ENCODE measurements at places on chromosomes 4 and X.

DNA sequence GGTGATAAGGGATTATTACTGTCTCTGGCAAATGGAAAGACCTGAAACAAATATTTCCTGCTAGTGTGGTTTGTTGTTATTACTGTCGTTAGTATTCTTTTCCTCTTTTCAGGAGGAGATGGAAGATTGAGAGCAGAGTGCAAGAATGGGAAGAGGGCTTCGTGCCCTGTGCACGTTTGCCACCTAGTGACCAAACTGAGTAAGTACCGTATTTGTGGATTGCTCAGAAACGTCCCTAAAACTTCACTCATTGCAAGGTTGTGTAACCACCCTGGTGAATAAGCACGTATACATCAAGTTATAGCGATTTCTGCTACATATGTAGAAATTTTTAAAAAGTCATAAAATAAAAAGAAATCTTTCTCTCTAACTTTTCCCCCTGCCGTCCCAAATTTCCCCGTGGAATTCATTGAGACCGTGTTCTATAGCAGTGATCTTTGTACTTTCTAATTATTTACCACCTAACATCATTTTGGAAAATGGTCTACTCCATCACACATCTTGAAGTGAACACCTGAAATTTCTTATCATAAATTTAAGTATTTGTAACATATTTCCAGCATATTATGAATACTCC, 24.3 kb downstream of the LINC00632 start:
- no peak for DNase-seq

- no peak for DNase-seq
Measured at GRCh38 chrX:55488006-55488592, 1.5 kb downstream of the USP51 start.

GRCh38 chr4:133584714-133585113, 435.6 kb downstream of the PCDH10 start:
- no peak for DNase-seq

GRCh38 chrX:10130354-10130753, 26.4 kb upstream of the CLCN4 start:
- no peak for DNase-seq

DNA sequence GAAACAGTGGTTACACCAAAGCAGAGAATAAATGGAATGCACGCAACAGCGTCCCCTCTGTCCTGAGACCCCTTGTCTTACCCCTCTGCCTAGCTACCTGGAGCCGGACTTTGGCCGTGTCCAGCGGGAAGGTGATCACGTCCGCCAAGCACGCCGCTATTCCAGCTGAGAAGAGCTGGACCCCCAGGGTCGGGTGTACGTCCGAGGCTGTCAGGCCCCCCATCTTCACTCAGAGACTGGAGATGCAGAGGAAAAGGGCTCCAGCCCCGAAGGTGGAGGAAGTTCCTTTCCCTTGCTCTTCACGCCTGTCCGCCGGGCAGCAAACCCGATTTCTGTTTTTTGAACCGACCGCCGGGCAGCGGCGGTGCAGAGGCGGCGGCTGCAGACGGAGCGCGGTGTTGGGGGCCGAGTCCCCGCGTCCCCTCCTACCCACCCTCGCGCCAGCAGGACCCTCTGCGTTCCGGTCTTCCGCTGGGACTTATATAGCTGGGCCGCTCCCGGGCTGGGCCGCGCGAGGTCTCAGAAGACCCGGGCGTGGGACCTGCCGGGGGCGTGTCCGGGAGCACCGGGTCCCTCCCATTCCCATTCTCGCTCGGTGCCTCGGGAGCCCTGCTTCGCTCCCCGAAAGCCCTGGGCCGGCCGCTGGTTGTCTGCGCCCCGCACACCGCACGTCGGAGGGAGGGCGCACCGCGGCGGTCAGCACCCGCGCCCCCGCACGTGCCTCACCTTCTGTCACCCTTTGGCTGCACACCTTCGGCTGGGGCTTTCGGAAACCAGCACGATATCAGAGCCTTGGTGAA, at the start of gene UCP1:
UCP1 (minus strand) TSS at position 455 of the 800 bp plus-strand sequence; CDS start at position 223, 232 bp downstream.
- no peak for DNase-seq
